IMR-90 (cell line): ENCODE measurements at places on chromosomes 7 and 10. TPM values are rescaled to one million over a fixed set of nuclear protein-coding genes. Genes with fewer than 3 reads are reported as not detected.
A peak's percentile ranks its signal among the peaks of the same experiment; 100 is the strongest.

DNA sequence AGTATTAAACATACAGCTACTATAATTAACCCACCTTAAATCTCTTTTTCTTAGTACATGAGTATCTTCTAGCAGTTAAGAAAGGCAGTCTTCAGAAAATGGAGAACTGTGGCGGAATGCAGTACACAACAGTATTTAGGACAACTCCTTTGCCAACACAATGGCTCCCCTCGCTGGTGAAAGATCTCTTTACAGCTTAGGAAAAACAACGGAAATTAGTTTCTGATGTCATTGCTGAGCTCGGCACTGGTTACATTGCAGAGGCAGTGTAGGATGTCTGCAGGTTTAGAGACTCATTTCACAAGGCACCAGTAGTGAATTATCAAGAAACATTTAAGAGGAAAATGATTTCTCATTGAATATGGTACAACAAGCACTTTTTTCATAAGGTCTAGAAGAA, 43.4 kb downstream of the GLRX3 start:
- peak; percentile 78 for DNase-seq

DNA sequence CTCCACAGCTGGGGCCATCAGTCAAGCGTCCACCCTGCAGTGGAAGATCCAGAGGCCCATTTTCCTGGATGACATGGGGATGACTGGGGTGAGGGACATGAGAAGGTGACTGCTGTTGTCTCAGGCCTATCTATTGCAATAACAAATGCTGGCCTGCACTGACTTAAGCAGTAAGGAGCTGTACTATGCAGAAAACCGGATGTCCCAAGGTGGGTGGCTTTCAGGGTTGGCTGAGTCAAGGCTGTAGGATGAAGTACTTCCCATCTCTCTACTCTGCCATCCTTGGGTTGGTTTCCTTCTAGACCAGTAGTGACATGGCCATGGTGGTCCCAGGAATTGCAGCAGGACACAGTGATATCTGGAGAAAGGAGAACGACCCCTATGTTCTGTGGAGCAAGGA, 48.1 kb downstream of the NEURL1 start:
- no peak for DNase-seq

GRCh38 chr7:6170571-6171531, 101.6 kb downstream of the CYTH3 start:
- no peak for DNase-seq

DNA sequence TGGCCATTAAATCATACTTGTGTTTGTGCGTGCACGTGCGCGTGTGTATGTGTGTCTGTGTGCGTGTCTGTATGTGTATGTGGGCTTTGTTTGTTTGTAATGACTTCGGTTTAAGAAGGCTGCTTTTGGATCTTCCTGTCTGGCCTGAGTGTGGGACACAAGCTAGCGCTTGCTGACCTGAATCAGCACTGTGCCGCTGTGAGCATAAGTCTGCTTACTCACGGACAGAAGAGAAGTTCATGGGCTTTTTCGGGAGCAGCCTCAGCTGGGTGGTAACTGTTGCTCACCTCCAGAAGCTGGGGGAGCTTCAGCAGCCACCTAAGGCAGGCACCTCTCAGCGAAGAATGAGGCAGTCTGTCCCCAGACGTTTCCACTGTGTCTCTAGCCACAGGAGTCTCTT, 56.1 kb upstream of the TRUB1 start:
- DNase-seq: no peak

- no peak for DNase-seq
These were observed 23.5 kb downstream of the WNT16 start for GRCh38 chr7:121352323-121352722.

DNA sequence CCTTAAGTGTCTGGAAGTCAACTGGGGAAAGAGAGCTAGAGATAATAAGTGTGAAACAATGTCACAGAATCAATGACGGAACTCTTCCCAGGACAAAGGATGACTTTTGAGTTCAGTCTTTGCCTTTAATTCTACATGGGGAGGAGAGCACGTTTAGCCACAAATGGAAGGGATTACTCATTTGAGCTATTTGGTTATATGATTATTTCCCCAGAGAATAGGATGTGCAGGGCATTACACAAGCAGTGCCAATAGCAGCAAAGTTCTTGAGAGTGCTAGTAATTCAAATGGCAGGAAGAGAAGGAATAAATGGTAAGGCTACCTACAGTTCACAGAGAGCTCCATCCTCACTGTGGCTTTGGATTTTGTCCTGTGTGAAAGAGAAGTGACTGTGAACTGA, 6.0 kb downstream of the EGFR start:
- DNase-seq: peak; percentile 65

- peak; percentile 84 for DNase-seq
These were observed at the start of gene JMJD1C for GRCh38 chr10:63465293-63466143. Gene JMJD1C, minus strand, starts transcription at chr10:63465977. Its CDS starts 315 bp downstream, at chr10:63465662.

DNA sequence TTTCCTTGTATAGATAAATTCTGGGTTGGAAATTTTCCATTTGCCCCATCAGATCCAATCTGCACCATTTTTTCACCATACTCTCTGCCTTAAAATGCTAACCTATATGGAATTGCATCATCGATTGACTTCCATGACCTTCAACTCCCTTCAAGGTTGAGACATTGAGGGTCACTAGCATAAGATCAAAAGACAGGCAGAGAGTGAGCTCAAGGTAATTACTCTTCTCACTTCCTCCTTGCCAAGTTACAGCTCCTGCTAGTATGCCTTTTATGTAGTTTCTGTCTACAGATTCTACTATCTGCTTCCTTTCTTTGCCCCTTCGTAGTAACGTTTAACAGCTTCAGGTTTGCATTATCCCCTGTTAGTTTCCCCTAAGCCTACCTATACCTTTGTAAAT, 1127.7 kb upstream of the LRRTM3 start:
- DNase-seq: no peak

- no peak for DNase-seq
These were observed 10.1 kb downstream of the GDF10 start for GRCh38 chr10:47310090-47310505.

GRCh38 chr10:126027692-126028091, 131.3 kb downstream of the FANK1 start:
- no peak for DNase-seq

DNA sequence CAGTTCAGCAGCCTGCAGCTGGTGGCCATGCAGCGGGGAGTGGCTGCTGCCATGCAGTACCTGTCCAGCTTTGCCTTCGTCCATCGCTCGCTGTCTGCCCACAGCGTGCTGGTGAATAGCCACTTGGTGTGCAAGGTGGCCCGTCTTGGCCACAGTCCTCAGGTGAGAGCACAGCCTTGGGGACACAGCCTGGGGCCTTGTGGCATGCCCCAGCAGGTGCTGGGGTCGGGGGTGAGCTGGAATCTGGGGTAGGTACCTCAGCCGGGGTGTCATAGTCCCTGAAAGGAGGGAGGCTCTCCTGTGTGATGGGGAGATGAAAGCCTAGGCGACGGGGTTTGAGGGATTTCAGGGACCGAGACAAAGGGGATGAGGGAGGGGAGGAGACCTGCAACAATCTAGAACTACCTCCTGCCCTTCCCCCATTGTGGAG, 14.1 kb downstream of the EPHB6 start:
- no peak for DNase-seq

GRCh38 chr10:24929056-24929544, 23.3 kb downstream of the PRTFDC1 start:
- no peak for DNase-seq

Gene EIF3B
- 105 and 107 TPM in 2 replicates for polyA plus RNA-seq
